Activated T-cell treated with anti-CD3 and anti-CD28 coated beads, Interleukin-2, amount 50 U/mL, for 1 hour (primary cell): ENCODE measurements at places on chromosomes 16 and 17.
A peak's percentile ranks its signal among the peaks of the same experiment; 100 is the strongest.

DNA sequence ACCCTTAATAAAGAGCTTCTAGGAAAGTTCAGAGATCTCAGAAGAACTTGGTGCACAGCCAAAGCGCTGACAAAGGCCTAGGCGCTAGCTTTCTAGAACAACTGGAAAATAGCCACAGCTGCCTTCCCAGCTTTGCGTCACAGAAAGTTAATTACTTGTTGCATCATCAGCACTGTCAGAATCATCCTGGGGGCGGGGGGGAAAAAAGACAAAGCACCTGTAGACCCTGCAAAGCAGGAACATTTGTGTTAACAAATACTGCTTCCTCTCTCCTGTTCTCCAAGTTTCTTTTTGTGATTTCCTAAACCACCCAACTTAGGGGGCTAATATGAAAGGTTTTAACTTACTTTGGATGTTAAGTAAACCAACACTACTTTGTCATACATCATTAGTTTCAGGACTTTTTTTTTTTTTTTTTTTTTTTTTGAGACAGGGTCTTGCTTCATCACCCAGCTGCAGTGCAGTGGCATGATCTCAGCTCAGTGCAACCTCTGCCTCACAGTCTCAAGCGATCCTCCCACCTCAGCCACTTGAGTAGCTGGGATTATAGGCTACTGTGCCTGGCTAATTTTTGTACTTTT is 4.8 kb upstream of the AARSD1 start:
- no peak for DNase-seq

- peak; percentile 82 for DNase-seq
Measured at GRCh38 chr17:57243171-57243622, 13.1 kb upstream of the MSI2 start.

- no peak for DNase-seq
Measured at GRCh38 chr16:21116148-21116693, 34.4 kb downstream of the DNAH3 start.

DNA sequence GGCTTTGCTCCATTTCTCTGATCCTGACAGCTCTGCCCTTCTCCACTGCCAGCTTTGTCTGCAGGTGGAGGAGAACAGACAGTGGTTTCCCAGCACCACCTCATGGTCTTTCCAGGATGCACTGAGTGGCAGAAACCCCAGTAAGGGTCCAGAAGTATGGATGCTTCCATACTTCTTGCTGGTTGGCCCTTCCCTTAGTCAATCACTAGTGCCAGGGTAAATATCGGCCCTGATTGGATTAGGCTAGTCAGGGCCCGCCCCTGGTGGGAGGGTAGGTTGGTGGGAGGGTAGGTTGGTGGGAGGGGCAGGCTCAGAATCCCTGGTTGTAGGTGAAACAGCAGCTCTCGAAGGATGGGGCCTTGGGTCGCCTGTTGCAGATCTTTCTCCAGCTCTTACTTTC is 10.2 kb downstream of the RNF213 start:
- peak; percentile 51 for DNase-seq

DNA sequence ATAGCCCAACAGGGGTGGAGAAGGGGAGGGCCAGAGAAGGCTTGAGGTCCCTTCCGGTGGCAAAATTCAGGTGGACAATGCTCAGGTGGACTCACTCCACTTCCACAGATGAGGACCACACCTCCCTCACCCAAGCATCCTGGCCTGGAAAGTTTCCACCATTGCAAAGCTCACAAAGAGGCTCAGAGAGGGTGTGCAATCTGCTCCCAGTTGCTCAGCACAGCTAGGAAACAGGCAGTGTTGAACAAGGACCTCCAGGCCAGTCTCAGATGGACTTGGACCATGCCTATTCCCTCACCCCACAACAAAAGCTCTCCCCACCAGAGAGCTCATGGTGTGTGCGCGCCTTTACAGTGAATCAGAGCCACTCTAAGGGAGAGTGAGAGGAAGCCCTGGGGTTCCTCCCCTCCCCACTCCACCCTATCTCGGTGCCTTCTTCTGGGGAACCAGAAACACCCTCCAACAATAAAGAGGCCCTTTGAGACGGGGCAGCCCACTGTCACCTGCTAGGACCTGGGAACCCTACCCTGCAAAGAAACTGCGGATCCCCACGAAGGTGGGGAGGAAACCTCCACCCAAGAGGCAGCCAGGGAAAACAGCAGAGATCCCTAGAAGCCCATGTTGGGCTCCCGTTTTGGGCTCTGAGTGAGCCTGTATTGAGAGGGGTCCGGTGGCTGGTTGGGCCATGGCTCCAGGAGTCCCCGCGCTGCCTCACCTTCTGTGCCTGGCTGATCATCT is 1.6 kb downstream of the FAM83G start:
- peak; percentile 38 for DNase-seq

- no peak for DNase-seq
Measured at GRCh38 chr17:4513113-4514032, 14.7 kb downstream of the SPNS2 start.

- DNase-seq = no peak
Measured at GRCh38 chr16:87008664-87009063, 308.5 kb downstream of the C16orf95 start.

DNA sequence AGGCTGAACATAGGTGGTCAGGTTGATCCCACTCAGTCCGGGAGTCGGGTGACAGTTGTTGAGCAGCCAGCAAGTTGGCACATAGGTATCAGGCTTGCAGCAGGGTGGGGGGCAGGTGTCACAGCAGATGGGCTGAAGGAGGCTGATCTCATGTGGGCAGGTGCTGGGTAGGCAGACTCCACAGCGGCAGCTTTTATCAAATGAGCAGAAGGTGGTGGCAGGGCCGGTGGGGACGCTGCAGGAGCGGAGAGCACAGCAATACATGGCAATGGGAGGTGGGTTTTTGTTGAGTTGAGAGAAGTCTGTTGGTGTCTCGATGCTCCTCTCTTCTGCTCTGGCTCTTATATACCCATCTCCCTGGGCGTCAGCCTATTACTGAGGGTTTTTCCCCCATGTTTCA is at the start of gene KRTAP3-1:
Gene KRTAP3-1, minus strand, starts transcription at position 318 of the 400 bp plus-strand sequence. Its CDS starts 54 bp downstream, at position 264.
- no peak for DNase-seq

DNA sequence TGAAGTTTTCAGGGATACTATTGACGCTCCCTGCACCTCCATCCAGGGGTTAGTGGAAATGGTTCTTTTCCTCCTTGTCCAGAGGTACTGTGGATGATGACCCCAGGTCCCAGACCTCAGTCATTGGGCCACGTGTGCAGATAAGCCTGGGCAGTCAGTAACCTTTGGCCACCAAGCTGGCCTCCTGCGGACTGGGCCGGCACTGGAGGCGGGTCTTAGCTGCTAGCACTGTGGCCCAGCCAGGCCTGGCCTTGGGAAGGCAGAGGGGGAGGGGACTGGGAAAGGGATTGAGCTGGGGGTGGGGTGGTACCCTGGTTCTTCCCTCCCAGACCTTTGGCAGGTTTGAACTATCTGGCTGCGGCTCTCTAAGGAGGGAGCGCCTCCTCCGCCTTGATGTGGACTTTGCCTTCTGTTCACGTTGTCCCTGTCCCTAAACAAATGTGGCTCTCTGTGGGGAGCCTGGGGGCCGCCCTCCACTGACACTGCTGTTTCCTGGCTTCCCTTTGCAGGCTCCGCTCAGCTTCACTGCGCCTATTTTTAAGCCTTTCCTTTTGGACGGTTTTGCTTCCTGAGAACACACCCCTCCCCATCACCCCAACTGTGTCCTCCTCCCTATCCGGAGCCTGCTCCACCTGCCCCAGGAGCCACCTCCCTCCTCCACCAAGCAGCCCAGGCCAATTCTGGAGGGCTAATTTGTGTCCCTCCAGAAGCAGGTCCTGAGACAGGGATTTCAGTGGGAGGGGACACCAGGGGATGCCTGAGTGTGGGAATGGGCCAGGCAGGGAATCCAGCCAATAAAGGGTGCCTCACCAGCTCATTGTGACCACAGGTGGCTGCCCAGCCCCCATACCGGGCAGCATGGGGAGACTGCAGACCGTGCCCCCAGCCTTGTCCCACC is 251.9 kb downstream of the SEC14L1 start:
- DNase-seq = no peak

DNA sequence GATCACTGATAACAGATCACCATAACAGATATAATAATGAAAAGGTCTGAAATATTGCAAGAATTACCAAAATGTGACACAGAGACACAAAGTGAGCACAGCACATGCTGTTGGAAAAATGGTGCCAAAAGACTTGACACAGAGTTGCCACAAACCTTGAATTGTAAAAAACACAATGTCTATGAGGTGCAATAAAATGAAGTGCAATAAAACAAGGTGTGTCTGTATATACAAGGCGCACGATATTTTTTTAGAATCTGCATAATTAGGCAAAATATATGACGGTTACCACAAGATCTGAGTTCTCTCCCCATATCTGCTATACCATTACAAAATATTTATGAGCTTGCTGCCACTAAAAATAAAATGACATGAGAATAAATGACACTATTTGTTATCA is 171.9 kb upstream of the AXIN2 start:
- no peak for DNase-seq

DNA sequence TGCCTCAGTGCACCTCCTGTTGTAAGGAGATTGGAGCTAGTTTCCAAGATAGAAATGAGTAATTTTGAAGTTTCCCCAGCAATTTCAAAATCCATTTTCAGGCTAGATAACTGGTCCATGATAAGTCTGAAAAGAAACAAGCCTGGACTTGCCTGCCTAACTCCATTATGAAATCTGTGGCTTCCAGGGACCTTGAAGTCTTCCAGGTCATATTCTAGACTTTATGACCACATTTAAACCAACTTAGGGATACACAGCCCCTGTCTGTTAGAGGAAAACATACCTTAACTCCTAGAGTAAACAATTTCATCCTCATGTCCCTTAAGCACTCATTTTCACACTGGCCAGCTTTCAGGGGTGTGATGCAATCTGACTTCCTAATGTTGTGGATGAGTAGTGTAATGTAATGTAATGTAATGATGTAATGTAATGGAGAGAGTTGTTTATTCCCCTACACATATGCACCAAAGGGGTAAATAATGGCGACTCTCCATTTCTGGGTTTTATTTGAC is 96.7 kb upstream of the FAM20A start:
- DNase-seq = no peak

DNA sequence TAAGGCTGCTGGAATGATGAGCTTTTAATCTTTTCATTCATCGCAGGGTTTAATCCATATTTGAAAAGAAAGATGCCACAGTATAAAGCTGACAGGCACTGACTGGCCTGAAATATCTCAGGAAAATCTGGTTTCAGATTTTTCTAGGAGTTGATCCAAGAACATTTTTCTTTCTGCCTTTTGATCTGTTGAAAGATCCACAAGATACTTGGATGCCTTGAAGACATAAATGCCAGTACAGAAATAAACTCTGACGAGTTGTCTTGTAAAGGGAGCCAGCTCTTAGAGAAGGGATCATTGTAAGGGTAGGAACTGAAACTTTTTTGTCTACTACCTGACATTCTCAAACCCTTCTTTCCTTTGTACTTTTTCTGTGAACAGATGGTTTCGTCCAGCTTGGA is 25.4 kb upstream of the KRT20 start:
- DNase-seq = no peak

- DNase-seq = no peak
Measured at GRCh38 chr17:77959126-77959925, 823 bp downstream of the TNRC6C start.

DNA sequence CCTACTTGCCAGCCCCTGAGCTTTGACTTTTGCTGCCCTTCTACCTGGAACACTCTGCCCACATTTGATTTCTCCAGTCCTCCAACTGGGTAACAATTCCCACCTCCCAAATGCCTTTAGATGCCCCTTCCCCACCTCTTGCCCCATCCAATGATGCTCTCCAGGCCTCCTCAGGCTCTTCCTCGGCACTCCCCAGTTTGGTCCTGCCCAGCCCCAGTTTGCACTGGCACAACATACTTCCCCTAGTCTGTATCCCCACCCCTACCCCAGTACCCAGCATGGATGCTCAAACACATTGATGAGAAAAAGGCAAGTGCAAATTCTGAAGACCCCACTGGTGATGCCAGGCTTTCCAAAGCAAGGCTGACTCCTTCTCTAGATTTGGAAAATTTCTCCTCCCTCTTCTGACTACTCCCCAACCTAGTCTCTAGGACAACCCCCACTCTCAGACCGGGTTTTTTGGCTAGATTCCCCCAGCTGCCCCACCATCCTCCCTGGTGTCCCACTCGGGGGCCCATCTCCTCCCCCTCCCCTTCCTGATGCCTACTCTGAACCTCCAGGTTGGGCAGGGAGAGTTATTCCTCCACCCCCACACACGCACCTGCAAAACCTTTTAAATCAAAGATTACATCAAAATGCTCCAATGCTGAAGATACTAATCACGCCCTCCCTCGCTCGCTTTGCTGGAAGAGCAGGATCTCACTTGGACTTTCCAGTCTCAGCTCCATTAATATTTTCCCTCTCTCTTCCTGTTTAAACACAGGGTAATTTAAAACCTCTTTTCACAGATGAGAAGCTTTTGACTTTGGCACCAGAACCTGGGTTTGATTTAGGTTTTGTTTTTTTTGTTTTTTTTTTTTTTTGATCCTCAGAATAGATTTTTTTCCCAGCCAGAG is 94.9 kb downstream of the TMEM132E start:
- no peak for DNase-seq

DNA sequence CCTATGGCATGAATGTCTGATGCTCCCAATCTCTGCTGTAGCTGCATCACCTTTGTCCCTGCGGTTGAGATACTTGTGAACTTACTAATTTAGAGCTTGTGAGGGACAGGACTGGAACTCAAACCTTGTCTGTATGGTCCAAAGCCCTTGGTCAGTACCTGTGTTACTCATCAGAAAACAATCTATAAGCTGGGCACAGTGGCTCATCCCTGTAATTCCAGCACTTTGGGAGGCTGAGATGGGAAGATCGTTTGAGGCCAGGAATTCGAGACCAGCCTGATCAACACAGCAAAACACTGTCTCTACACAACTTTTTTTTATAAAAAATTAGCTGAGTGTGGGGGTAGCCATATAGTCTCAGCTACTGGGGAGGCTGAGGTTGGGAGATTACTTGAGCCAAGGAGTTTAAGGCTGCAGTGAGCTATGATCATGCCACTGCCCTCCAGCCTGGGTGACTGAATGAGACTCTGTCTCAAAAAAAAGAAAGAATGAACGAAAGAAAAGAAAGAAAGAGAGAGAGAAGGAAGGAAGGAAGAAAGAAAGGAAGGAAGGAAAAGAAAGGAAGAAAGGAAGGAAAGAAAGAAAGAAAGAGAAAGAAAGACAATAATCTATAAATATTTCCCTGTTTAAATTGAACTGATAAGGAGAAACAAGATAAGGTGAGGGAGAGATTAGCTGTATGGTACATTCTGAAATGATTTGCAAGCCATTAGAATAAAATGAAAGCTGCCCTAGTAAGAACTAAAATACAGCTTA is 31.7 kb upstream of the MYH10 start:
- no peak for DNase-seq

DNA sequence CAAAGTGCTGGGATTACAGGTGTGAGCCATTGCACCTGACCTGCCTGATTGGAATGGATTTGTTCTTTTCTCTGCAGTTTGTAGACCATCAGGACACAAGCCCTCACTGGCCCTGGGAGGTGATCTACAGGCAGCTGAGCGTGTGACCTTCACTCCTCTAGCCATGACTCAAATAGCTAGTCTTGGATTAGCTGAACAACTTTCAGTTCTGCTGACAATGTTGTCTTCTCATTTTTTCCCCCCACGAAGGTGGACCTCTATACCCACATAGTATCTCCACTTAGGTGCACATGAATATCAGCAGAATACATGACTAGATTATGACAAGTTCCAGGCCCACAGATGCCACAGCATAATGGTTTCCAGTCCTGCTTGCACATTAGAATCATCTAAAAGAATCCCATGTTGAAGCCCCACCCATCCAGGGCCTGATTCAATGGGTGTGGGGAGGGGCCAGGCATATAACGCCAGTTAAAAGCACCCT is 36.8 kb downstream of the HS3ST3B1 start:
- DNase-seq = no peak
